ENCODE measurements at places on chromosomes 2 and 18. TPM values are rescaled to one million over a fixed set of nuclear protein-coding genes. Genes with fewer than 3 reads are reported as not detected.

The TRIM43 gene
- total RNA-seq: not detected

The GPR17 gene
- total RNA-seq: not detected

The MEP1B gene
- total RNA-seq: not detected

The SLC9A4 gene
- not detected for total RNA-seq

The KLHL30 gene
- not detected for total RNA-seq

DNA sequence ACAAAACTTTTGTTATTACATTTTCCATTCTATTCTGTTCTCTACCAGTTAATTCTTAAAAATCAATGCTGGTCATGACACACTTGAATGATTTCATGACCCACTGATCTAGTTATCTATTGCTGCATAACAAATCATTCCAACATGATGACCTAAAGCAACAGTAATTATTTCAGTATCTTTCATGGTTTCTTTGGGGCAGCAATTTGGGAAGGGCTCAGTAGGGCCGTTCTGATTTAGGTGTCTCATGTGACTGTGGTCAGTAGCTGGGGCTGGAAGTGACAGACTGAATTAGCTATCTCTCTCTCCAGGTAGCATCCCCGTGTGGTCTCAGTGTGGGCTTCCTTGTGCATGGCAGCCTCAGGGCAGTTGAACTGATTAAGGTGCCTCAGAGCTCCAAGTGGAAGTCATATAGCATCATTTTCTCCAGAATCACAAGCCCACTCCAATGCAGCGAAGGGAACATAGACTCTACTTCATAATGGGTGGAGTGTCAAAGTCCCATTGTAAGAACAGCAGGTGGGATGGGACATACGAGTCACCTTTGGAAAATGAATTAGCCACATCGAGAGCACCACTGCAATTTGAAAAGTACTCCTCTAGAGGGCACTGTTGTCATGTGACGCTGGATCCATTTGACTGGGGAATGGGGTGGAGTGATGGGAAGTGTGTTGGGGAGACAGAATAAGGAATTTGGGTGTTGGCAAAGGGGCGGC lies 39.1 kb upstream of the FAM136A start:
- peak; percentile 67 for DNase-seq

- no peak for DNase-seq
These were observed 670.3 kb downstream of the GALR1 start for GRCh38 chr18:77919923-77920322.

Measured in GM23248 (cell line).